ENCODE measurements at places on chromosomes 2 and 18.

GRCh38 chr2:35454966-35455638 is 900.5 kb upstream of the CRIM1 start:
- no peak for DNase-seq

DNA sequence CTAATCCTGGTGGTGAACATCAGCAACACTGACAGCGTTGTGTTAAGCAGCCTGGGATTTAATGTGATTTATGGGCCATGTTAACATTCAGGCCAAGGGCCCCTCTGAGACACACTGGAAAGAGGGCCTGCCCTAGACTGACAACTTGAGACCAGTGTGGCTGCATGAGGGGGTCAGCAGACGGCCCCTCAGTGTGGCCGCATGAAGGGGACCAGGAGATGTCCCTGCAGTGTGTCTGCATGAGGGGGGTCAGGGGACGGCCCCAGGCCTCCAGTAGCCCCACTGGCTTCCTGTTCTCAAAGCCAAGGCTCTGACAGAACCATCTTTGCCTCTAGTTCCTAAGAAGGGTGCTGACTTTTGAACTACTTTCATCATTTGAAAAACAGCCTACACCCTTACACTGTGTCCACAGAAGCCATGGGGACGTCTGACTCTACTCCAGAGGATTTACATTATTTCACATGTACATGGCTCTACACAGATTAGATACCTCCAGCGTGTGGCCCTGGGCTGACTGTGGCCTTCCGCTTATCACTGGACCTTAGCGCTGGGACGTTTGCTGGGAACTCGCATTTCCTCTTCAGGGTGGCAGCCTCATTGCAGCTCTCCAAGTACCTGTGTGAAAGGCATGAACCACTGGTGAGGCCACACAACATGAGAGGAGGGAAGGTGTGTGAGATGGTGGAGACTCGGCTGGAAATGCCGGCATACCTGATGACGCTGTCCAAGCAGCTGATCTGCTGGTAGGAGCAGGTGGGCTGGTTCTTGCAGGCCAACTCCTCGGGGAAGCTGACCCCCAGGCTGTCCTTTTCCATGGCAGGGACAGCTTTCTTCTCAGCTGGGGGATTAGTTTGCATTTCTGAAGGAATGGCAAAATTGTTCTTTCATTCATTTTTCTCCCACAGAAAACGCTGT is 18.2 kb upstream of the HES6 start:
- no peak for DNase-seq

GRCh38 chr2:43109261-43109743 is 117.1 kb downstream of the ZFP36L2 start:
- DNase-seq, result no peak

DNA sequence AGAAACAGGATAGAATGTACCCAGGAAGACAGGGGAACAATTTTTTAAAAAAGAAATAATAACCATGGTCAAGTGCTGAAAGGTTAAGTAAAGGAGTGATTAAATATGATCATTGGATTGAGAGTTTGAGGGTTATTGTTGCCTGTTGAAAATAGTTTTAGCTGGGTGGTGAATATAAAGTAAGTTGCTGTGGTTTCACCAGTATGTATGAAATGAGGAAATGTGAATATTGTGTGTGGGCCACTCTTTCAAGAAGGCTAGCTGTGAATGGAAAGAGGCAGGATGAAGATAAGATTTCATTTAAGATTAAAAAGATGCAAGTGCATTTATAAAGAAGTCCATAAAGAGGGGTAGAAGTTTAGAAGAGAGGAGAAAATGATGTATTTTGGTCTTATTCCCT is 53.8 kb downstream of the GULP1 start:
- DNase-seq, result no peak

Measured in right lung (tissue), 10 donors.